ENCODE measurements at places on chromosomes 1 and 21.

DNA sequence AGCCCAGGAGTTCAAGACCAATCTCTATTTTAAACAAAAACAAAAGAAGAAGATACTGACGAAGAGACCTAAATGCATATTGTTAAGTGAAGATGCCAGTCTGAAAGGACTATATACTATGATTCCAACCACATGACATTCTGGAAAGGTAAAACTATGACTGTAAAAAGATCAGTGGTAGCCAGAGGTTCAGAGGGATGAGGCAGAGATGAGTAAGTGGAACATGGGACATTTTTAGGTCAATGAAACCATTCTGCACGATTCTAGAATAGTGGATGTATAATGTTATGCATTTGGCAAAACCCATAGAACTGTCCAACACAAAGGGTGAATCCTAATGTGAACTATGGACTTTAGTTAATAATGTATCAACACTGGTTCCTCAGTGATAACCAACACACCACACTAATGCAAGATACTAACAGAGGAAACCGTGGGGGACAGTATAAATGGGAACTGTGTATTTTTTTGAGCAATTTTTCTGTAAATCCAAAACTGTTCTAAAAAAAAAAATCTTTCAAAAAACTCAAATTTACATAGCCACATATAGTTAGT lies 8.2 kb downstream of the RC3H1 start:
- no peak for DNase-seq

GRCh38 chr21:35258521-35258920 lies 209.4 kb upstream of the RUNX1 start:
- DNase-seq, result no peak

GRCh38 chr1:42431514-42431913 lies 24.3 kb downstream of the ZMYND12 start:
- DNase-seq, result no peak

GRCh38 chr1:209388358-209388757 lies 195.2 kb upstream of the CAMK1G start:
- no peak for DNase-seq

DNA sequence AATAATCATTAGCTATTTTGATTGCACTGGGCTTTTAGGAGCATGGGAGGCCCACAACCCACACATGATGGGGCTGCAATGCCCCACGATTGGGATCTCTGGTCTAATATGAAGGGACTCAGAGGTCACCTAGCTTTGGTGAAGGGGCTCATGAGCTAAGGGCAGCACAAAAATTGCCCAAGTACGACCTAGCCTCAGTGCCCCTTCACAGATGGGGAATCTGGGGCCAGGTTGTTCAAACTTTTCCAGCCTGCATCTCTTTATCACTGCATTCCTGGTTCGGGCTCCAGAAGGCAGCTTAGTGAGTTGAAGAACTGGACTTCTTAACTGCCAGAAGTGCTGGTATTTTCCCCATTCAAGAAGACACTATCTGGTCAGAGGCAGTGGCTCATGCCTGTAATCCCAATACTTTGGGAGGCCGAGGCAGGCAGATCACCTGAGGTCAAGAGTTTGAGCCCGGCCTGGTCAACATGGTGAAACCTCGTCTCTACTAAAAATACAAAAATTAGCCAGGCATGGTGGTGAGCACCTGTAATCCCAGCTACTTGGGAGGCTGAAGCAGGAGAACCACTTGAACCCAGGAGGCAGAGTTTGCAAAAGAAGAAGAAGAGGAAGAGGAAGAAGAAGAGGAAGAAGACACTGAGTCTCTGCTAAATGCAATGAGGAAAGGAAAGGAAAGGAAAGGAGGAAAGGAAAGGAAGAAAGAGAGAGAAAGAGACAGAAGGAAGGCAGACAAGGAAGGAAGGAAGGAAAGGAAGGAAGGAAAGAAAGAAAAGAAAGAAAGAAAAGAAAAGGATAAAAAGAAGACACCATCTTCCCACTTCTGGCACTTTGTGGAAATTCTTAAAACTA lies 258.5 kb upstream of the IRF2BP2 start:
- no peak for DNase-seq

DNA sequence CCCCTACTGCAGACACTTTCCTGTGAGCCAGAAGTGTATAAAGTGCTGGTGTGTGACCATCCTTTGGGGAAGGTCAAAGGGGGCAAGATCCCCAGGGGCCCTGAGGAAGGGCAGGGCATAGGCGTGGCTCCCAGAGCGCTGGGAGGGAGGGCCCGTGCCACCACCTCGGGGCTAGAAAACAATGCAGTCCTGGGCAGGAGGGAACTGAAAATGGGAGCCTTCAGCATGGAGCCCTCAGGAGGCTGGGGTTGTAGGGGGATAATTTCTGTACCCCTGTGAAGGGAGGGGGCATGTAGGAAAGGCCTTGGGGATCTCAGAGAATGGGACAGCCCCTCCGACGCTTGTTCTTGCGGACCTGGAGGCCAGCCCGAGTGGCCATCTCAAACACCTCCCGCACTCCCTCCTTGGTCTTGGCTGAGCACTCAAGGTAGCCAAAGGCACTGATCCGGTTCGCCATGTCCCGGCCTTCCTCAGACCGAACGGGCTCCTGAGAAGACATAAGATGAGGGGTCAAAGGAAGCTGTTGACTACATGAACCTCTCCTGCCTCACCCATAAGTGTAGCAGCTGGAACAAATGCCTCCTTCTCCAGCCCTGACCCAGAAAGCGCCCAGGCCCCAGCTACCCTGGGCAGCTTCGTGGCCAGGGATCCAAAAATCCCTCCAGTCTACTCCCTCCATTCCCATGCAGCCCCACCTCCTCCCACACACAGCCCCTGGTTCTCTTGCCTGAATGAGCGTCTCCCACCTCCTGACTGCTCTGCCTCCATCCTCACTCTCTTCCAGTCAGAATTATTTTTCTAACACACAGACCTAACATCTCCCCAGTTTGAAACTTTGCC lies 5.5 kb downstream of the RHOC start:
- no peak for DNase-seq

DNA sequence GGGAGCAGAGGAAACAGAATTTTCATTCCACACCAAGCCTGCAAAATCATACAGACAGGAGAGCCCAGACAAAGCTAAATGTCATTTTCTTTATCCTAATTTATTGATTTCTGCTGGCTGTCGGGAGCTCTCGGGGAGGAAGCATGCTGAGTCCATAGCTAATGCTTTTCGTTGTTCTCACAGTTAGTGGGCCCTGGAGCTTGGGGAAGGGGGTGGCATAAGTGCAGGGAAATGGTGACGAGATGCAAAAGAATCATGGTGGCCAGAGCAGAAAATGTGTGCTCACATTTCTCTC lies 202.4 kb downstream of the TOMM20 start:
- DNase-seq, result no peak

GRCh38 chr1:40477678-40478053 lies 576 bp downstream of the ZFP69 start:
- DNase-seq, result peak; percentile 5

DNA sequence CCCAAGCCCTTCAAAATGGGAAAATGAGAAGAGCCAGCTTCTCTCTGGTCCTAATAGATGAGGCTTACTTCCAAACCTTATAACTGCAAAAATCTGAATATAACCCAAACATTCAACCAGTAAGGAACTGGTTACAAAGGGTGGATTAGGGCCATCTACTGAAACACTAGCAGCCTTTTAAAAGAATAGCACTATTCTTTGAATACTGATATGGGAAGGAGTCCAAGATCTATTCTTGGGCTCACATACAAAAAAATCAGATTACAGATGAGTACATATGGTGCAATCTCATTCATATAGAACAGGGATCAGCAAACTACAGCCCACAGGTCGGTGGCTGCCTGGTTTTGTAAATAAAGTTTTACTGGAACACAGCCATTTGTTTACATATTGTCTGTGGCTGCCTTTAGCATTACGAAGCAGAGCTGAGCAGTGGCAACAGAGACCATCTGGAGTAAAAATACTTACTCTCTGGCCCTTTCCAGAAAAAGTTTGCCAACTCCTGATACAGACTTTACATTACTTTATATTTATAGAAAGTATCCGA lies 167.7 kb downstream of the ZSCAN20 start:
- no peak for DNase-seq
